ENCODE measurements at places on chromosomes 2 and 18.

- peak; percentile 87 for DNase-seq
Observed at GRCh38 chr2:98806236-98806697, 75.3 kb upstream of the MGAT4A start.

DNA sequence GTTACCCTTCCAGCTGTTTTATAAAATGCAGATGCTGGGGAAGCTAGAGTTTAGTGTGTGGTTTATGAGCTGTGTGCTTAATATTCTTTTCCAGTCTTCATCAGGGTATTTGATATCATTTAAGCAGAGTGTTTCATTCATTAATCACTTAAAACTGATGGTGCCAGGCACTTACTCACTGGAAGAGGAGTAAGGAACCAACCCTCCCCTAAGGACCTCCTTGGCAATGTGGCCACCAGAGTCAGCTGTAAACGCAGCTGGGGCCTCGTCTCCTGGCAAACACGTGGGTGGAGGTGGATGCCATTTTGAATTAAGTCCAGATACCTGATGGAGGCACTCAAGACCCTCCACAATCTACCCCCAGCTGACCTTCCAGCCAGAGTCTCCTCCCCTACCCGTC is 331.6 kb downstream of the CLIP4 start:
- DNase-seq = no peak

GRCh38 chr2:196597531-196597930 is 42.0 kb upstream of the CCDC150 start:
- DNase-seq = no peak

- DNase-seq = peak; percentile 42
Observed at GRCh38 chr2:241052677-241053360, 49.3 kb downstream of the MTERF4 start.

DNA sequence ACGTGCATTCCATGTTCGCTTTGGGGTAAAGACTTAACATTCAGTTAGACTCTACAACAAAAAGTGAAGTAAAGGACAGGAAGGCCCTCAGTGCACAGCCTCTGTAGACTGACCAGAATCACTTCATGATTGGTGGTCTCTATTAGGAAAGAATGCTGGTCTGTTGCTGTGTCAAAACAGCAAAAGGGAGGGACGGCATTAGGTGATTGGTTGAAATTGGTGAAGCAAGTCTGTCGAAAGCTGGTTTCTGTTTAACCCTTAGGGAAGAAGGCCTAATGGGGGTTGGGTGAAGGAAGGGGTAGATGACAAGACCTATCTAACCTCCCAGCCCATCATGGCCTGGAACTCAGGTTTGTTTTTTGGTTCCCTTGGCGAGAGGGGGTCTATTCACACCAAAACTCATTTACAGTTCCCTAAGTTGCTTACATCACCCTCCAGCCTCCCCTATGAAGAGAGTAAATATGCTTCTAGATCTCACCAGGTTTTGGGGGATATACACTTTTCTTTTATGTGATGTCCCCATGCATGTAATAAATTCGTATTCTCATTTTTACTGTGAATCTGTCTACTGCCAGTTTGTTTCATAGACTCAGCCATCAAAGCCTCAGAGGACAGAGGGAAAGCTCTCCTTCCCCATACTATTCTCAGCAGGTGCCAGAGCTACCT is 65.6 kb downstream of the TMEM17 start:
- DNase-seq = no peak
